ENCODE measurements at places on chromosomes 1 and 21. TPM values are rescaled to one million over a fixed set of nuclear protein-coding genes. Genes with fewer than 3 reads are reported as not detected.

Gene AGL
- total RNA-seq: 11.6 TPM

Gene CYP4Z1
- not detected for total RNA-seq

Gene ADORA1
- 8.7 TPM for total RNA-seq

Gene MIXL1
- total RNA-seq: not detected

Gene RGS16
- 1.3 TPM for total RNA-seq

Gene GPR25
- not detected for total RNA-seq

Gene CASZ1
- total RNA-seq: under 0.01 TPM

Gene PTCH2
- 0.32 TPM for total RNA-seq

Gene PRRC2C
- total RNA-seq: 47.4 TPM

Gene CSMD2
- total RNA-seq: 3.0 TPM

Gene CRABP2
- total RNA-seq: 39.0 TPM

Gene SPRR5
- not detected for total RNA-seq

Gene DDI2
- total RNA-seq: 15.5 TPM

Gene ABCA4
- 0.43 TPM for total RNA-seq

Gene TGFB2
- total RNA-seq: 28.0 TPM

Gene KCNT2
- 7.3 TPM for total RNA-seq

Gene OR2T11
- total RNA-seq: not detected

Gene SNIP1
- total RNA-seq: 11.6 TPM

Gene CCDC185
- total RNA-seq: not detected

Gene CENPF
- 30.7 TPM for total RNA-seq

Gene OR14K1
- not detected for total RNA-seq

Gene IL19
- total RNA-seq: 1.7 TPM

Gene ADAMTSL4
- total RNA-seq: 2.9 TPM
